ENCODE measurements at places on chromosomes 12 and 14.

GRCh38 chr14:85583380-85583779 is 53.4 kb downstream of the FLRT2 start:
- DNase-seq, result no peak

DNA sequence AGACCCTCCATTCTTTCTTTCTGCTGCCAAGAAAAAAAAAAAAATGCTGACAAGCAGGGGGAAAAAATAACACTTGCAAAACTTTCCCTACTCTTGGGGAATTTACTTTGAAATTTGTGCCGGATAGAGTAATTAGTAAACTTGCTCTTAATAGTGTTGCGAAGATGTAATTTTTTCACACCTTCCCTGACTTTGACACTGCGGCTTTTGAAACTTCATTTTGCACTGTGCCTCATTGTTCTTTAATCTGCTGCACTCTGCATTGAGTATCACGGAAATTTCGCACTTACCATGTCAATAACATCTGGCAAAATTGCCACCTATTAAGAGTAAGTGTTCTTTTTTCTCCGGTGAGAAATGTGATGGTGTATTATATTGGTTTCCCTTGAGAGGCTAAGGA is 596.1 kb downstream of the VRK1 start:
- no peak for DNase-seq

- DNase-seq, result no peak
These were observed 10.3 kb downstream of the KIF26A start for GRCh38 chr14:104148433-104149277.

DNA sequence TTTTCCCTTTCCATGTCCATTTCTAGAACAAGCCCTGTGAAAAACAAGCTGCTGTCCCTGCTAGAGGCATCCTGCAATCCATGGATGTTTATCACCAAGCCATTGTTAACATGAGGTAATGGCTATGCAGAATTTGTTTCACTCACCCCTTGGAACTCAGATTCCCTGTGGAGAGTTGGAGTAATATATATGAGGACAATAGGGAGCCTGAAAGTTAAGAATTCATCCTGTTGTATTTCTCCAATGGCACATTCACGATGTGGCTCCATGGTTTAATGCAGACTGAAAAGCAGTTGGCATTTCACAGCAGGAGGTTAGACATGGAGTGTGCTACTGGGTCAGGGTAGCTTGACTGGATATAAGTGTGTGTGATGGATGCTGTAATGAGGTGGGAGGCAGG is 32.4 kb downstream of the GPR65 start:
- DNase-seq, result no peak

GRCh38 chr14:30558362-30558674 is 640 bp upstream of the G2E3 start:
- no peak for DNase-seq
